ENCODE measurements at places on chromosomes 12 and 14.

GRCh38 chr12:95590775-95591174 lies 39.5 kb upstream of the USP44 start:
- no peak for DNase-seq

DNA sequence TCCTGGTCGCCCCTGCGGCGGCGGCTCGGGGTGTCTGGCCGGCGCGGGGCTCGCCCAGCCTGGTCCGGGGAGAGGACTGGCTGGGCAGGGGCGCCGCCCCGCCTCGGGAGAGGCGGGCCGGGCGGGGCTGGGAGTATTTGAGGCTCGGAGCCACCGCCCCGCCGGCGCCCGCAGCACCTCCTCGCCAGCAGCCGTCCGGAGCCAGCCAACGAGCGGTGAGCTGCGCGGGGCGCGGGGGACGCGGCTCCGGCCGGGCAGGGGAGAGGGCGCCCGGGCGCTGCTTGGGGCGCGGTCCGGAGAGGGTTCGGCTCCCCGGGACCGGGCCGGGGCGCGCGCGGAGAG lies at the start of gene LGALS3:
Gene LGALS3 (plus strand): TSS at position 167 of the 342 bp plus-strand sequence. CDS start 8,122 bp downstream, outside the sequence.
- no peak for DNase-seq

- DNase-seq = no peak
Observed at GRCh38 chr14:22512106-22512814, 76.8 kb downstream of the DAD1 start.

- DNase-seq = no peak
Observed at GRCh38 chr12:7892186-7892980, 19.7 kb upstream of the SLC2A14 start.

- DNase-seq = no peak
Observed at GRCh38 chr14:34707722-34708121, 6.7 kb downstream of the CFL2 start.

GRCh38 chr14:27065886-27066285 lies 468.1 kb upstream of the NOVA1 start:
- DNase-seq = no peak

DNA sequence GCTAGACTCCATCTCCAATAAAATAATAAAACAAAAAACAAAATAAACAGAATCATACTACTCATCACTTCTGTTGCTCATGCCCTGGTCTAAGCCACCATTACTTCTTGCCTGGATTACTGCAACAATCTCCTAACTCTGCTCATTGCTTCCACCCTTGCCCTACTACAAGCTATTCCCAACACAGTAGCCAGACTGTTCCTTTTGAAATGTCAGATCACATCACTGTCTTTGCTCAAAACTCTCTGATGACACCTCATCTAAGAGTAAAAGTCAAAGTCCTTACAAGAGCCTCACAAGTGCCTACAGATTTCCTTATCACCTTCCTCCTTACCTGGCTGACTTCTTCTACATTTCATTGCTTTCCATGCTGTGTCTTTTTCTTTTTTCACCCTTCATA lies 10.0 kb downstream of the FBXO33 start:
- DNase-seq = no peak
